ENCODE measurements at places on chromosomes 6 and 20.

- DNase-seq = no peak
Measured at GRCh38 chr6:159260208-159260607, 91.0 kb downstream of the FNDC1 start.

DNA sequence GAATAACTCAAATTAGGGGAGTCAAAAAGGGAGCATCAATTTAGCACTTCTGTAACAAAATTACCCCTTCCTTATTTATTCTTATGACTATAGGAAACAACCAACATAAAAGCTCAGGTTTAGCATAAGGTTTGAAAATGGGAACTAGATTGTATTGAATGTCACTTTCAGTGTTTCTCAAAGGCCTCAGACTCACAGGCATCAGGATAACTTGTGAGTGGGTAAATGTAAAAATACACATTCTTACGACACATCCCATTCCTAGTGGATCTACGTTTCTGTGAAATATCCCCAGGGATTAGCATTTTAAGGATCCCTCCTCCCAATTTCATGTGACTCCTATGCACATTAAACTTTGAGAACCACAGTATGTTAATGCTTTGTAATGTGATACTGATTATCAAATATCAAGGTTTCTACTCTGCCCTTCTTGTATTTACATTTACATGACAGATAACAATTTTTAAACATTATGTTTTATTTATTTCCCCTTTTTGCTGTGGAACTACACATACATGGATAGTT, 114.8 kb downstream of the HS3ST5 start:
- DNase-seq = no peak

DNA sequence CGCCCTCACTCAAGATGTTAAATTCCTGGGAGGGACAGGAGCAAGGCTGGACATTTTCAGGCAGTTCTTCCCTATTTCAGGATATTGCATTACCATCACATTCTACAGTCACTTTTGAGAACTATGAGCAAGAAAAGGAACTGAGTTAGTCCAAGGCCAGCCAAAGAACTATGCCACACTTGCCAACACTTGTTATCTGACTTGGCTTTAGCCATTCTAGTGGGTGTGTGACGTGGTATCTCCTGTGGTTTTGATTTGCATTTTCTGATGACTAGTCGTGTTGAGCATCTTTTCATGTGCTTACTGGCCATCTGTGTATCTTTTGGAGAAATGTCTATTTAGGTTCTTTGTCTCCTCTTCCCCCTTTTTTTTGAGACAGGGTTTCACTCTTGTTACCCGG, 12.0 kb downstream of the XRN2 start:
- DNase-seq = no peak

- DNase-seq = no peak
Measured at GRCh38 chr20:33352258-33353012, 48.9 kb downstream of the CDK5RAP1 start.

GRCh38 chr6:147384029-147384428, 124.5 kb upstream of the SAMD5 start:
- DNase-seq = no peak

- no peak for DNase-seq
Measured at GRCh38 chr6:32203426-32204267, 11.2 kb upstream of the GPSM3 start.

GRCh38 chr6:10749734-10750133, 2.1 kb downstream of the TMEM14B start:
- DNase-seq = no peak

GRCh38 chr20:37346535-37347346, 801 bp downstream of the SRC start:
- no peak for DNase-seq

DNA sequence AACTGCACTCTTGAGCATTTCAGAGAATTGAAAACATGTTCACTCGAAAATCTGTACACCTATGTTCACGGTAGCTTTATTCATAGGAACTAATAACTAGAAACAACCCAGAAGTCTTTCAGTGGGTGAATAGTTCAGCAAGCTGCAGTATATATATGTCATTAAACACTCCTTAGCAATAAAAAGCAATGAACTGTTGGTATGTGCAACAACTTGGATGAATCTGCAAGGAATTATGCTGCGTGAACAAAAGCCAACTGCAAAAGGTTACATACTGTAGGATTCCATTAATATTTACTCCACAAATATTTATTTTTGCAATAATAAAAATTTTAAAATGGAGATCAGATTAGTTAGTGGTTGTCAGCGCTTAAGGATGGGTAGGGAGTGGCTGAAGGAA, 22.1 kb upstream of the FKBP1A start:
- DNase-seq = no peak

DNA sequence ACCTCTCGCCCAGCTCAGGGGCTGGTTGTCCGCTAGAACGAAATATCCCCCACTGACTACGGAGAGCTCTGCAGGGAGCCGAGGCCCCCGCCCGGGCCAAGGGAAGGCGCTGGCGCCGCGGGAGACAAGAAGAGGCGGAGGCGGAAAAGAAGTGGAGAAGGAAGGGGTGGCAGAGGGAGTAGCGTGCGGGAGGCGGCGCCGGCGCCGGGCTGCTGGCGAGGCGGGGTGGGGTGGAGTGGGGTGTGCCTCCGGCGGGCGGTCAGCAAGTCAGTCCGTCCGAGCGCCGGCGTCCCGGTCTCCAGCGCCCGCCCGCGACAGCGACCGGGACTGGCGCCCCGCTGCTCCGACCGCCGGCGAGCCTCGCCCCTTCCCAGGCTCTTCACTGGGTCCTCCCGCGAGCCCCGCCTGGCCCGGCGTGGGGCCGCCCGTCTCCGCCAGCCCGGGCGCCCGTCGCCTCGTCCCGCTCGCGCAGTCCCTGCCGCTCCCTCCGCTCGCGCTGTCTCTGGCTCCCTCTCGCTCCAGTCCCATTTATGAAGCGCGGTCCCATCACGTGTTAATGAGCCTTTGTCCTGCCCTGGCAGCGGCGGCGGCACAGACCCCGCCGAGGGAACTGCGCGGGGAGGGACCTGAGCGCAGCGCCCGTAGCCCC, at the start of gene CNR1:
Gene CNR1 (minus strand): TSS at position 504 of the 649 bp plus-strand sequence. CDS start 21,073 bp downstream, outside the sequence.
- DNase-seq = no peak

DNA sequence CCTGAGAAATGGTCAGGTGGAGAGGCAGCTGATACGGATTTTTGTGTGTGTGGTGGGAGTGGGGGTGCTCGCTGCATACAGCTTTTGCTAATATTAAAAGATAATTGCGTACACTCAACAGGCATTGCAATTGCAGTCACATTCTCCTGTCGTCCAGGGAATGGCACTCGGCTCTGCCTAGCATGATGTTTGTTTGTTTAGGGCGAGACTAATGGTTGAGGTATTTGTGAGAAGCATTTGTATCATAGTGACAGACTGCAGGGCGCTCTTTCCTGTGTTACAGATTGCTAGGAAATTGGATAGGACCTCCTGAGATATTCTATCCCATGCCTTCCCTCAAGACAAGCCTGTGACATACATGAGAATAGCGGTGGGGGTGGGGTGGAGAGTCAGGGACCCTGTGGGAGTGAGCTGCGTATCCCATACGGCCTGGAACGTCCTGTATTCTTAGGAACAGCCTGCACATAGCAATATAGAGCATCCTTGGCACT, 207.4 kb downstream of the SOX4 start:
- DNase-seq = no peak

All from activated effector memory CD4-positive, alpha-beta T cell treated with Interleukin-2 at 50 U/mL for 16 hours (primary cell).